Upper lobe of right lung (tissue), 1 donor: ENCODE measurements at places on chromosomes 11 and 22. TPM values are rescaled to one million over a fixed set of nuclear protein-coding genes. Genes with fewer than 3 reads are reported as not detected.

- no peak for DNase-seq
Measured at GRCh38 chr11:19435306-19435989, 194.7 kb upstream of the E2F8 start.

GRCh38 chr11:42837994-42838393 lies 473.8 kb upstream of the API5 start:
- DNase-seq = no peak

DNA sequence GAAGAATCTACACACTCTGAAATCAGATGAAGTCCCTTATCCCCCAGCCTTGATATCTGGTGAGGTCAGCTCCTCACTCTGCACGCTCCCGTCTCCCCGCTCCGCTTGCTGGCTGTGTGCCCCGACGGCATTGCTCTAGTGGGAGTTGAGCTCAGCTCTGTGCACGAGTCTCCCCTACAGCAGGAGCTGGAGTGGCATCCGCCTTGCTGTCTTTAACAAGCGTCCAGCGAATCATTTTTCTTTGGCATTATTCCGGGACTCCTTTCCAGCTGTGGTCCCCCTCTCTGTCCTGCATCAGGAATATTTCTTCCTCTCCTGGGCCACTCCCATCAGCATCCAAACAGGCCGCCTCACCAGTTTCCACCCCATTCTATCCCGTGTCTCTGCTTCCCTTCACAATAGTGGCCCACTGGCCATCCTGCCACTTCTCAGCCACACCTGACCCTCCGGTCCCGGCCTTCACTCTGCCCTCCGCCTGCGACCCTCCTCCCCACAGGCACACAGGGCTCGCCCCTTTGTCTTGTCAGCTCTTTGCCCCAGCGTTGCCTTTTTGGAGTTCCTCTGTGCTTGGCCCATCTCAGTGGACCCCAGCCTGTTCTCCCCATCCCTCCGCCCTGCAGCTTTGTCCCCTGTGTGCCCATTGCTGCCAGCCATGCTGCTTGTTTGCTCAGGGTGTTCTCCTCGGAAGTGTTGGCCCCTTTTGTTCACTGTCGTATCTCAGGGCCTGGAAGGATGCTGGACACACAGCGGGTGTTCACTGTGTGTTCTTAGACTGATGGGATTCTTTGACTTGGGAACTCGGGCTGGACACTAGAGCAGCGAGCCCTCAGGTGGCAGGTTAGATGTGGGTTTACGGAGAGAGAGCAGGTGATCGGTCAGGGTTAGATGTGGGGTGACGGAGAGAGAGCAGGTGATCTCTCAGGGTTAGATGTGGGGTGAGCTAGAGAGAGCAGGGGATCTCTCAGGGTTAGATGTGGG lies 441.8 kb downstream of the TBC1D22A start:
- DNase-seq = no peak

DNA sequence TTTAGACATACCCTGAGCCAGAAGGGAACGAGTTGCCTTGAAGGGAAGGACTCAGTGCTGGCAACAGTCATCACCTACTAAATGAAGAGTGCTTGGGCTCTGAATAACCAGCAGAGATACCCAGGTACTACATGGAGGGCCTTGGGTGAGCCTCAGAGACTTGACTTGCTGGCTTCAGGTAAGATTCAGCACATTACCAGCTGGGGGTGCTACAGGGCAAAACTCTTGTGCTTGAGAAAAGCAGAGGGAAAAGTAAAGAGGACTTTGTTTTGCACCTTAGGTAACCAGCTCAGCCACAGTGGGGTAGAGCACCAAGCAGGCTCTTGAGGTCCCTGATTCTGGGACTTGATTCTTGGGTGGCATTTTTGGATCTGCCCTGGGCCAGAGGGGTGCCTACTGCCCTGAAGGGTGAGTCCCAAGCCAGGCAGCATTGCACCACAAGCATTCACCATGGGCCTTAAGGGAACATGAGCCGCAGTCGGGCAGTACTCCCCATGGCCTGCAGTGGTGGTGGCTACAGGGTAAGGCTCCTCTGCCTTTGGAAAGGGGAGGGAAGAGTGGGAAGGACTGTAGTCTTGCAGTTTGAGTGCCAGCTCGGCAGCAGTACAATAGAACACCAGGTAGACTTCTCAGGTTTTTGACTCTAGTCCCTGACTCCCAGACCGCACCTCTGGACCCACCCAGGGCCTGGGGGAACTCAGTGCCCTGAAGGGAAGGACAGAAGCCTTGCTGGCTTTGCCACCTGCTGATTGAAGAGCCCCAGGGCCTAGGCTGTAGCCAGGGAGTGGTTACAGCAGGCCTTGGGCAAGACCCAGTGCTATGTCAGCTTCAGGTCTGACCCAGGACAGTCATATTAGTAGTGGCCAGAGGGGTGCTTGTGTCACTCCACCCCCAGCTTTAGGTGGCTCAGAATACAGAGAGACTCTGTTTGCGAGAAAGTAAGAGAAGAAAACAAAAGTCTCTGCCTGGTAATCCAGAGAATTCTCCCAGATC lies 22.7 kb upstream of the PLEKHA7 start:
- DNase-seq = no peak

- peak; percentile 79 for DNase-seq
Measured at GRCh38 chr22:46150655-46151477, 540 bp downstream of the PPARA start.

GRCh38 chr11:121539000-121539399 lies 86.2 kb upstream of the SORL1-AS1 start:
- no peak for DNase-seq

DNA sequence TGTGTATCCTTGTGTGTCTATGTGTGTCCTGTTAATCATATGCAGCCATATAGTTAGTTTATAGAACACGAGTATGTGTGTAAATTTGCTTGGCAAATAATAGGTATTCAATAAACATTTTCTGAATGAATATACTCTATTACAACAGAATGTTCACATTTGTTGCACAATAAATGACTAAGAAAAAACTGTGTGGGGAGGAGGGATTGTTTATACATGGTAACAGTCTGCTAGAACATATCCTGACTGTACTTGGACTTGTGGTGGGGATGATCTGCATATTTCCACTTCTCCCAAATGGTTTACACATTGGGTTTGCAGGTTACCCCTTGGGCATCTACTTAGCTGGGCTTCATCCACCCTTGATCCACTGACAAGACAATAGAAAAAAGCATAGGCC lies 194.6 kb downstream of the INSC start:
- DNase-seq = no peak

DNA sequence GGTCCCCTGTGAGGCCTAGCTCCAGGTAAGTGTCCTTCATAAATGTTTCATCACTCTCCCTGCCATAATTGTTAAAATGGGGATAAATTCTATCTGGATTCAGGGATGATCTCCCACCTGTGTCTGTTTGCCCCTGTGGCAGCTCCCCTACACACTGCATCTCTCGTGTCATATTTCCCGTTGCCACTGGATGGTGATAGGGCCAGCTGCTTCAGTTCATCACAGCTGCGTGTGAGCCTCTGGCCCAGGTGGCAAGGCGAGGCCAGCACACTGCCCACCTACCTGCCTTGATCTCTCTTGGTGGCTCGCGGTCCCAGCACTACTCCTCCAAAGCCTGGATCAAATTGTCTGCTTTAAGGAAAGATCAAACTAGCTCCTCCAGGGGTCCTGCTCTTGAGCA lies 187.4 kb downstream of the GRIK4 start:
- no peak for DNase-seq

DNA sequence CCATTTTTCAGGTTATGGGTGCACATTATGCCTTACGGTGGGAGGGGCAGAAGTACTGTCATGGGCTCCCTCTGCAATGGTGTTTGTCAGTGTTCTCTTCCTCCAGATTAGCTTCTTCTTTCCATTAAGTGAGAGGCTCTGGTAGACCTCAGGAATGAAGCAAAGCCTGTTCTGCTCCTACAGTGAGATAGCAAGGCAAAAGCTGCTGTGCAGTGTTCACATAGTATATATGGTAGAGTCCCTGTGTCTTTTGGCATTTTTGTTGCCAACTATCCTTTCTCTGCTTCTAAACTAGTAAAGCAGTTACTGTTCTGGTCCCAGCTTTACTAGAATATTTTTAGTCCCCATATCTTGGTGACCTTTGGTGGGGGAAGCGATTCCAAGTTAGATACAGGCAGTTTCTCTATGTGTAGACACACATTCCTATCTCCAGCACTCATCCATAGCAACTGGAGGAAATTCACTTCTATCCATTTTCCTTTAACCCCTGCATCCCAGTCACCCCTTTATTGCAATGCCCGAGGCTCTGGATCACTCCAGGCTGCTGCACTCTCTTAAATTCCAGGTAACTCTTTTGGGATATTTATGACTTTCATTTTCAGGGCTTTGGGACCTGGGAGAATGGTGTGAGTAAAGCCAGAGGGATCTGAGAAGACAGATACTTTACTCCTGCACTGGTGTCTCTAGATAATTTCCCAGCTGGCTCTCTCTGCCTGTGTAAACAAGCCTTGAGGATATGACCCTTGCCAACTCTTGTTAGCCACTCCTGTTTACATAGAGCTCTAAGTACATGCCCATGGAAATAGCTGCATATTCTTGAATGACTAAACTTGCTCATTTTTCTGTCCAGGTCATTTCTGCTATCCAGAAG lies 3.9 kb upstream of the TRIM34 start:
- DNase-seq = no peak

DNA sequence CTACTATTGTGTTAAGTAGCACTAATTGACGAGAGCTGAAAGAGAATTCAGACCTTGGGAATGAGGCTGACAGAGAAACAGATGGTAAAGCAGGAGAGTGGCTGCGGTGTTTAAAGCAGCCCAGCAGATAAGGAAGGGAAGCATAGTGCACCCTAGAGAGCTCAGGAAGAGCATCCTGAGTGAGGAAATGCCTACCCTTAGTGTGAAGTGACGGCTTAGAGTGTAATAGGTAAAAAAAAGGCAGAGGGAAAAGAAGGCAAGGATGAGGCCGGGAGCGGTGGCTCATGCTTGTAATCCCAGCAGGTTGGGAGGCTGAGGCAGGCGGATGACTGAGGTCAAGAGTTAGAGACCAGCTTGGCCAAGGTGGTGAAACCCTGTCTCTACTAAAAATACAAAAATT lies 22.4 kb upstream of the ETS1 start:
- no peak for DNase-seq

DNA sequence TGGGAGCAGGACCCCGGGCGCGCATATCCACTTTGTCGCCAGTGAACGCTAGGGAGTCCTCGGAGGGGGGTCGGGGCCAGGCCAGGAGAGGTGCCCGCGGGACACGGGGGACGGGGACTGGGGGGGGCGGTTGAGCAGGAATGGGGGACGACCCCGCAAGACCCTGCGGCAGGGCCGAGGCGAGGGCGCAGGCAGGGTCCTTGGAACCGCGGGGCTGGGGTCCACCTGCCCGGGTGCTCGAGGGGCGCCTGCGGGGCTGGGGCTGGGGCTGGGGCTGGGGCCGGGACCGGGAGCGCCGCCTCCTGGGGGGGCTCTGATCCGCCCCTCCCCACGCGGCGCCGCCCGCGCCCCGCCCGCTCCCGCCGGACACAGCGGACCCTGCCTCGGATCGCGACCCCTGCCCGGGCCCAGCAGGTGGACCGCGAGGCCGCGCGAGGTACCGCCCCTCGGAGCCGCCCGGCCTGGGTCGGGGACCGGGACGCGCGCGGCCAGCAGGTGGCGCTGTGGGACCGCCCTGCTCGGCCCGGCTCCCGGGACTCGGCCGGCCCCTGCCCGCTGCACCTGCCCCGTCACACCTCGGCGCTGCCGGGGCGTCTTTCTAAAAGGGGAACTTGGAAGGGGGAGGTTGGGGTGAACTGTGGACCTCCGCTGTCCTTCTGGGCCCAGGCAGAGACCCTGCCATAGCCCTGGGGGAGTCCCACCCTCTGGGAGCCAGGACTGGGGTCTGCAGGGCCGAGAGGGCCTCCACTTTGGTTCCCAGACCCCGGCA lies 11.0 kb downstream of the CRELD2 start:
- DNase-seq = peak; percentile 86

DNA sequence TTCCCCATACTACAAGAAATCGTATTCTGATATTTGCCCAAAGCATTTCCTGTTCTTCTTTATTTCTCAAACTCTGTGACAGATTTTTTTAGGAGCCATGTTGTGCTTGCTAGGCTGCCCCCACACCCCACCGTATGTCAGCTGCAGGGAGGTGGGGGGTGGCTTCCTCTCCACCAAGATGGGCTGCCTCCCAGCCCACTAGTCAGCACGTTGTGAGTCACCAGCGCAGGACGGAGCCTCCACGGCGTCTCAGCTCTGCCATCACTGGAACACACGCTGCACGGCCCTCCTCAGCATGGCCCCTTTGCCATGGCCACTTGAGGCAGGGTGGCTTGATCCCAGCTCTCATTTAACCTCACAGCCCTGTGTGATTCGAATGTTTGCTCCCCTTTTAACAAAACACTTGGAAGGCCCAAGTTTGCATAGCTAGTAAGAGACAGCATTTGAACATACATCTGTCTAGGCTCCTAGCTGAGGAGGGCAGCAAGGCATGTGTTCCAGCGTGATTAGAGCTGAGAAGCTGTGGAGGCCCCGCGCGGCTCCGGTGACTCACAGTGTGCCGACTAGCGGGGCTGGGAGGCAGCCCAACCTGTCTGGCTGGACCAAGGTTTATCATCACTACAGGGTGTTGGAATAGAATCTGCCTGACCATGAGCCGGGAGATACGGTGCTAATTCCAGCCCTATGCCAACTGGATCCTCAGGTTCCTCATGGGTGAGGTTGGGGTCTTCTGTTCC lies 180.7 kb upstream of the NCAM1 start:
- no peak for DNase-seq

- no peak for DNase-seq
Measured at GRCh38 chr22:24271386-24271854, 789 bp downstream of the SPECC1L start.

DNA sequence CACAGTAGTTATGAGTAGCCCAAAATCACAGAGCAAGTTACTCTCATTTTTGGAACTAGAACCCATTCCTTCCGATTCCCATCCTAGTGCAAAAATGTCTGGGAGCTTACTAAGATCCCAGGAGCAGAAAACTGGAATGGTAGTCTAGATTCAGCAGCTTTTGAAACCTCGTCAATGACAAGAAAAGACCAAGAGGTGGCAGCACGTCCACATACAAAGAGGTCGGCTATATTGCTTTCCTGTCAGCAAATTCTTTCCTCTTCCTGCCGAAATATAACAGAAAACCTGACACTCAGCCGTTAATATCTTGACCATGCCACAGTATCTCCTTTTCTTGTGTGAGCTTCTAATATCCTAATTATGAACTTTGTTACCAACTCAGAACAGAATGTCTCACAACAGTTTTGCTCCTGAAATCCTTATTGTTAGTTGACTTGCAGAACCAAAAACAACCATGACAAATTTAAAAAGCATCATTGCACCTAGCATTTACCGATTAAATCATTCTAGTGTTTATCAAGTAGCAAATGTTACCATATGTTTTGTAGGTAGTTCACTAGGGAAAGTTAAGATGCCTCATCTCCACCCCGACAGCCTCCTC lies 92.8 kb upstream of the OR9G4 start:
- DNase-seq = no peak

DNA sequence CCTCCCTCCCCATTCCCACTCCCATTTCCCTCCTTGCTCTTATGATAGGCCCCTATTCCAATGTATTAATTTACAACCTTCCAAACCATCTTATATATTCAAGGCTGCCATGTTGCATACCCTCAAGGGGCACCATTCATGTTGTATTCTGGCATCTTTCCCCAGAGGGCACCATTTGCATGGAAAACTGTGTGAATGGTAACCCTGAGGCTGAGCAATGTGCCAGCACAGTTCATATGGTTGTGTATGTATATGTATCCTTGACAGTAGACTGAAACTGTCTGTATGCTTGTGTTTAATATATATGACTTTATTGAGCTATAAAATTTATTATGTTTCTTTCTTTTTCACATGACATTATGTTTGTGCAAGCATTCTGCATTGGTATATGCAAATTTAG lies 7.3 kb downstream of the RASSF10 start:
- no peak for DNase-seq

Gene GRAP2
- total RNA-seq = 10.1 TPM

Gene ZNF280A
- total RNA-seq = not detected

Gene PRODH
- 60.9 TPM for total RNA-seq

Gene KCNJ1
- total RNA-seq = 0.23 TPM

Gene ELMOD1
- total RNA-seq = 2.8 TPM

Gene TENM4
- 4.3 TPM for total RNA-seq

Gene MRPL11
- total RNA-seq = 31.3 TPM
